Natural killer cell (primary cell): ENCODE measurements at places on chromosomes 13 and 19. TPM values are rescaled to one million over a fixed set of nuclear protein-coding genes. Genes with fewer than 3 reads are reported as not detected.

TUBA3C gene
- not detected for total RNA-seq

ZNF823 gene
- total RNA-seq, result 3.2 TPM

GRCh38 chr13:36817996-36818803 is 822 bp upstream of the RFXAP start:
- no peak for DNase-seq

DNA sequence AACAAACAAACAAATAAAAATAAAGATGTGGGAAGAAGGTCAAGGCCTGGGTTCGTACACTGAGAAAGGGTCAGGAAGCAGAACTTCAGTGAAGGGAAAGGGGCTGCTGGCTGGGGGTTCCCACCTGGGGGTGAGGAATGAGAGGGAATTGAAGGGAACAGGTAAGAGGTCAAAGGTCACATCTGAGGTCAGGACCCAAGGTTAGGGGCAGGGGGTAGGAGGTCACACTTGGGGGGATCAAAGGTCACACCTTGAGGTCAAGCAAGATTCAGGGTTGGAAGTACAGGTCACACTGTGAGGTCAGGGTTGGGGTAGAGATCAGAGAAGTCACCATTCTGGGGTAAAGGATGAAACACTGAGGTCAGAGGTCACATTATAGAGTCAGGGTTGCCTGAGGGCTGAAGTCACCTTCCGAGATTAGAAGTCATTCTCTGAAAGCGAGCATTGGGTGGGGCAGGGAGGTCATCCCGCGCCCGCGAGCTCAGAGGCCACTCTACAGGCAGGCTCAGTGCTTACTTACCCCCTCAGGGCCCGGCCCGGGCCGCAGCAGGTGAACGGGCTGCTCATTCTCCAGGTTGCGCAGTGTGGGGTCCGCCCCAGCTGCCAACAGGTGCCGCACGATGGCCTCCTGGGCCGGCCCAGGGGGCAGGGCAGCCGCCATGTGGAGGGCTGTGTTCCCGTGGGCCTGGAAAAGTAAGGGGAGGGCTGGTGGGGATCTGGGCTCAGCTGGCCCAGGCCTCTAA is 10.8 kb downstream of the NFKBID start:
- DNase-seq, result no peak
